Esophagus mucosa (tissue), 1 donor: ENCODE measurements at places on chromosomes 2 and 18. TPM values are rescaled to one million over a fixed set of nuclear protein-coding genes. Genes with fewer than 3 reads are reported as not detected.

DNA sequence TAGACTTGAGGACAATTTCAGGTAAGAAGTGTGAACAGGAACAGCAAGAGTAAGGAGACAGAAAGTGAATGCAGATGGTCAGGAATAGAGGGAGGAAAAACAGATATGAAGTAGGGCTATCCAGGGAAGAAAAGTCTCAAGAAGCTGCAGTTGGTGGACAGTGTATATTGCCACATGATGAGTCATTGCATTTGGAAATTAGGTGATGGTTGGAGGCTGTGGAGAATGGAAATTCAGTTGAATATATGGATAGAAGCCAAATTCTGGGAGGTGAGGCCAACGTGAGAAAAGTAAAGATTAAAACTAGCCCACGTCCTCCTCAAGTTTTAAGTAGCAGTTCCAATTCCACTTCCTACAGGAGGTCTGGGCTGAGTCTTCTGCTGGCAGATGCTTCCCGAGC lies 158.4 kb downstream of the UBE2E3 start:
- ATAC-seq: no peak

DNA sequence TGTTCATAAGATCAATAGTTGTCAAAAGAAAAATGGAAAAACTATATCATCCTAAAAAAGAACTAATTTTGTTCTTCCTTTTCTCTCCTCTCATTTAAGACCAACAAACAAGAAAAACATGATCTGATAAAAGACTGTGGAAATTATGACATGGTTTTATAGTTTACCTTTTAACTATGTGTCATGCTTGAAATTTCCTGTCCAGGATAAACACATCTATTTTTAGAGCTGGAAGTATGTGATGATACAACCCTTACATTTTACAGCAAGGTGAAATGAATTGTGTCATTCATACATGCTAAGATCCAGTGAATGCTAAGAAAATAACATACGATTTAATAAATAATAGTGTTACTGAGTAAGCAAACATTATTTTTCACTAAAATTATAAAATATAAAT lies 89.9 kb downstream of the GULP1 start:
- ATAC-seq: no peak

- ATAC-seq: no peak
These were observed 50.8 kb upstream of the MYCN start for GRCh38 chr2:15889442-15890123.

GRCh38 chr2:196160946-196161345 lies 10.4 kb downstream of the STK17B start:
- no peak for ATAC-seq

PIGN gene
- 37.1 TPM for total RNA-seq

DNA sequence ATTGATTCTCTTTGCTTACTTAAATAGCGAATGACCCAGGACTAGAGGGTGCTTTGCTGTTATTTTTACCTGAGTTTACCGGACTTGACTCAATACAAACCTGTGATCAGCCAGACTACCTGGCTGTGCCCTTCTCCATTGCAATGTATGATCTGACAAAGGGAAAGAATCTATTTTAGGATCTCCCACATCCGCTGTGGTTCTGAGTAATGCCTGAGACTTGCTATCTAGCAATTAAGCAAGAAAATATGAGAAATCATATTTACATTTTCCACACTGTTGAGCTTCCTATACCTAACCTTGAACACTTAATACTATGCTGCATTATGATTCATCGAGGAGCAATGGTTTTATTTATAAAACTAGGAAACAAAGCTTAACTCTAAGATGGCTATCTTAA lies 215.2 kb downstream of the RAD51AP2 start:
- ATAC-seq: peak; percentile 57

NYAP2 gene
- 0.32 TPM for total RNA-seq

DNA sequence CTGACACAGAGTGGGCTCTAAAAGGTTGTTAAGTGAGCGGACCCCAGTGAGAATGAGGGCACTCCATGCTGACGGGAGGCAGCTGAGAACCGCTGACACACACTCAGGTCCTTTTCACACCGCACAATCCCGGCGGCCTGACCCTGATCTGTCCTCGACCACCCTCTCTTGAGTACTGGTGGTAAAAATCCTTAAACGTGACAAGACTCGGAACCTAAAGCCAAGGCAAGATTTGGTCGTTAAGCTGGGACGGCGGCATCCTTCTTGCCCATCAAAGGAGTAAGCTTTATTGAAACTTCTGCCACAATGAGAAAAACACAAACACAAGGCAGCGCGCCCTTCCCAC lies 569 bp downstream of the TMX3 start:
- peak; percentile 25 for ATAC-seq

PLCD4 gene
- 5.7 TPM for total RNA-seq

DNA sequence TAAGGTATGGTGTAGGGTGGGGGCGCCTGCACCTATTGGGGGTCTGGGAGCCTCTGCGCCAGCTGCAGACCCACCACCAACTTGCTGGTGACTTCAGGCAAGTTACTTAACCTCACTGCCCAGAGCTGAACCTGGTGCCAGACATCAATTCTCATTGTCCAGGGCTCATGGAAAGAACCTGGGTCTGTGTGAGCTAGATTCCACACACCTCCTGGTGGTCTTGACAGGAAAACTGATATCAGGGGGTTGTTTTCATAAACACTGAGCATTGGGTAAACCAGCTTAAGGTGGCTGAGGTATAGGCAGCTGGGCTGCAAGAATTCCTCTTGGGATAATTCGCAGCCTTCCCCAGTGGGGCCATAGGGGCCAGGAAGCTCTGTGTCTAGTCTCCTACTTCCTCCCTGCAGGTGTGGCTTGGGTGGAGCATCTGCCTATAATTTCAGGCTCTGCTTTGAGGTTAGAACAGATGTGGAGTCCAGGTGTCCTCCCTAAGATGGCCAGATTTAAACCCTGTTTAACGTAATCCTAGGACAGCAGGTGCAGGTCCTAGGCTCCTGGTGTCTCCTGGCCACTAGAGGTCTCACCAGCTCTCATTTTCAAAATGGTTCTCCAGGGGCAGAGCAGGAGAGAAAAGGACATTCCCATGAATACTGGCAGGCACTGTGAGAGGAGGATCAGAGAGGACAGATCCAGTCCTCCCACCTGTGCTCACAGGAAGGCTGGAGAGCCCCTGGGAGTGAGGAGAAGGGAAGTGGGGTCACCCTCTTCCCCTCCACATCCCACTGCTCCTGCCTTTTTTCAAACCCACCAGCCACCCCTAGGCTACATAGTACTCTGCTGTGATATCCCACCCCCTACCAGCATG lies 100.4 kb upstream of the SMAD2 start:
- peak; percentile 57 for ATAC-seq

GRCh38 chr2:176001281-176001915 lies 669 bp downstream of the LNPK start:
- ATAC-seq: peak; percentile 64

GRCh38 chr2:215794829-215795546 lies 218.4 kb downstream of the MREG start:
- no peak for ATAC-seq

DNA sequence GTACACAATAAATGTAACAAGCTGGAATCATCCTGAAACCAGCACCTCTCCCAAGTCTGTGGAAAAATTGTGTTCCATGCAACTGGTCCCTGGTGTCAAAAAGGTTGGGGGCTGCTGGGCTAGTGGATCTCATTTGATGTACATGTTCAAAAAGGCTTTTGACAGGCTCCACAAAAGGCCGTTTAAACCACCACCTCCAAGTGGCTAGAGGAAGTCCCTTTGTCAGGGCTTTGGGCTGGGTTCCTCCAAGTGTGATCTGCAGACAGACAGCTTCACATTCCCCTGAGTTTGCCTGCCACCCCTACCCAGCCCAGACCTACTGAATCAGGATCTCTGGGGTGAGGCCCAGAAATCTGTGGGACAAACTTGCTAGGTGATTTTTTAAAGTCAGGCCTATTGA lies 84.7 kb downstream of the TGFA start:
- no peak for ATAC-seq

DNA sequence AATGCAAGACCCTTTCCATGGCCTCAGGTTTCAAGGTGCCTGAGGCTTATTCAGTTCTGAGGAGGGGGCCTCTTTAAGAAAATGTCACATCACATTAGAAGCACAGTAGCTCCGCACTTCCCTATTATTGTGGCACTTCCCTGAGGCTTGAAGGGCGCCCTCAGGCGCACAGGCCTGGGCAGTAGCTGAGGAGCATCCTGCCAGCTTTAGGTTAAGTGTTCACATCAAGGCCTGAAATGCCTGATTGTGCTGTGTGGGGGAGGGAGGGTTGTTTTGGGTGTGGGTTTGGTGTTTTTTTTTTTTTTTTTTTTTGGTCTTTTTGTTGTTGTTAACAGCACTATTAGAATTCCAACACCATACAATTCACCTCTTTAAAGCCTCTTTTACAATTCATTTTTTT lies 107.9 kb downstream of the CABLES1 start:
- no peak for ATAC-seq

DNA sequence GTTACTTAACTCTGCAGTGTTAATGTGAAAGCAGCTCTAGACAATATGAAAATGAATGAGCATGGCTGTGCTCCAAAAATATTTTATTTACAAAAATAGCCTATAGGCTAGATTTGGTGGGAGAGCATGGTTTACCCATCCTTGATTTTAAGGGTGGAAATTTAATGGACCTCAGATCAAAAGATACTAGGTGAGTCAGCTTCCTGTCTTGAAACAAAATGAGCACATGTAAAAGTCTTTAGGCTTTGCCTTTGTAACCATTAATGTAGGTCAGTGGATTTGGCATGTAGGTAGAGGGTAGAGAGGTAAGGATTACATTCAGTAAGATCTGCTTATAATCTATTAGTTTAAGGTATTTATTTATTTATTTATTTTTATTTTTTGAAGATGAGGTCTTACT lies 72.7 kb downstream of the GREB1L start:
- no peak for ATAC-seq

- ATAC-seq: no peak
These were observed 690.0 kb upstream of the PIK3C3 start for GRCh38 chr18:41265047-41265446.

- ATAC-seq: no peak
These were observed 460.8 kb downstream of the IRS1 start for GRCh38 chr2:226338825-226339224.

GRCh38 chr2:170396799-170397459 lies 219.0 kb downstream of the MYO3B start:
- ATAC-seq: no peak

SULT1C2 gene
- total RNA-seq: not detected

DNA sequence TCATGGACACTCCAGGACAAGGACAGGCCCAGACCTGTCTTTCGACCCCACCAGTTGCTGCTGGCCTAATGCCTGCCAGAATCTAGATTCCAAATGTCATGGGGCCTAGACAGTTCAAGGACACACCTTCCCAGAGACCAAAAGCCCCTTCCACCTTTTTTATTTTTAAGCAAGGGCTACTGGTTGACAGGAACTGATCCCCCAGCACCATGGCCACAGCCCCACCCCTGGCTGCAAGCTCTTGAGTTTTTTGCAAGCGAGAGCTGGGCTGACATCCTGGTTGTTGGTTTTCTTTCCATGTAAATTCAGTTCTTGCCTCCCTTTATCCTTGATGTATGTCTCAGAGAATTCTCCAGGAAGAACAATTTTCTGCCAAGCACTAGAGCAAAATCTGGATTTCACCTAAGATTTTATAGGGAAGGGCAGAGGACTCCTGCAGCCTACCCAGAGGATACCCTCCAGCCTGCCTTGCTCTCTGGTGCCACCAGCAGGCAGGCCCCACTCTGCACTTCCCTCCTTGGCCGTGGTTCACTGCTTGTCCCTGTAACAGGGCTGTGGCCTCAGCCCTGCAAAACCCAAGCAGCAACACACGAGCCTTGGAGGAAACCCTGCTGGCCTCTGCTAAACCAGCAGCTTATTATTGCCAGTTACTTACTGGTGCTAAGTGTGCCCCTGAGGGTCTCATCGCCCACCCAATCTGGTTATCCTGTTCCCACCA lies 97.7 kb downstream of the TWIST2 start:
- peak; percentile 61 for ATAC-seq
